ENCODE measurements at places on chromosomes 3 and 15. TPM values are rescaled to one million over a fixed set of nuclear protein-coding genes. Genes with fewer than 3 reads are reported as not detected.

- DNase-seq = no peak
Measured at GRCh38 chr3:177904621-177905020, 631.6 kb upstream of the KCNMB2 start.

DNA sequence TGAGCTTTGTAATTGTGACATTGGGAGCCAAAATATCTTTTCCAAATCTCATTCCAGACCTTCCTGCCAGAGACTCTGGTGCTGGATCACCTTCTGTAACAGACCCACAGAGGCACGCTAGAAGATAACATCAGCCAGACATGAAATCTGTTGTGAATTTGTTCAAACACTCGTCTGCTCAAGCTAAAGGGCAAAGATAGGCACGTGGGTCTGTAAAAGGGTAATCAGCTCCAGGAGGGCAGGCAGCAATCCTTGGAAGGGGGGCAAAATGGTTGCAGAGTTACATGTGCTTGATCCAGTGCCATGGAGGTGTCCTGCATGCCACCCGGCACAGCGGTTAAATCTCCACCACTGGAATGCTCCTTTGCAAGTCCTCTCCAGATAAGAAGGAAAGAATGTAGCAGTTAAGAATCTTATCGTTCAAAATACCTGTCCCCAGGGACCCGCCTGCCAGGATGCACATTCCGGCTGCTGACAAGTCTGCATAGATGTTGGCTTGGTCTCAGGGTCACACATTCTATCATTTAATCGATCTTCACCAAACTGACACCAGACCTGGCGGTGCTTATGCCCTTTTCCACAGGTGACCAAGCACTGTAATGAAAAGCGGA lies 74.8 kb downstream of the ADAMTS9 start:
- DNase-seq = no peak

DNA sequence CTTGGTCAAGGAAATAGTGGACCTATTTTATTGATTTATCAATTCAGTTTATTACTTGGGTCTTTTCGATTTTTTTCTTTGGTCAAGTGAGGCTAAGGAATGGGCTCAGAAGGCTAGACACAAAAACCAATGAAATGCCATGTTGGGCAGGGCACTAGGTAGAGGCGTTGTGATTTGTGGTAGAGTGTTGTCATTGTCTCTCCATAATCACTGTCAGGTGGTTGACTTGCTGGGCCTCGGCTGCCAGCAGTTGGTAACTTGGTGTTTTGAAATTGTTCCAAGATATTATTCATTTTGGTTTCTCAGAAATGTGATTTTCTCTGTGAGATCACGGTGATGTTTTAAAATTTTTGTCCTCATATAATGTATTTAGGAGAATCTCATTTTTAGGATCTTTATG lies 173.6 kb downstream of the KLHL25 start:
- DNase-seq = no peak

DNA sequence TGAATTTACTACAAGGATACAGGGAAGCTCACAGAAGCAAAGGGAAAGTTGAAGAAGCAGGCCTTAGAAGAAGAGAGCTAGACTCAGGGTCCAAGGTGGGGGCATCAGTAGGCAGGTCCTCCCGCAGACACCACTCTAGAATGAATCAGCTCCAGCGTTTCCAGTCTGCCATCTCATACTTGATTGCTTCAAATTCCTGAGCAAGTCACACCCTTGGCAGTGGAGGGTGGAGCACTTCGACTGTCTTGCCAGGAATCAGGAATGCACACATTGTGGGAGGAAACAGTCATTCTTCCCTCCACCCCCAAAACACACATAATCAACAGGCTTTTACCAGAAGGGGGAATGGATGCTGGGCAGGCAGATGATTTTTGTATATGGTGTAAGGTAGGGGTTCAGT lies 78.5 kb downstream of the CHCHD6 start:
- DNase-seq = no peak

DNA sequence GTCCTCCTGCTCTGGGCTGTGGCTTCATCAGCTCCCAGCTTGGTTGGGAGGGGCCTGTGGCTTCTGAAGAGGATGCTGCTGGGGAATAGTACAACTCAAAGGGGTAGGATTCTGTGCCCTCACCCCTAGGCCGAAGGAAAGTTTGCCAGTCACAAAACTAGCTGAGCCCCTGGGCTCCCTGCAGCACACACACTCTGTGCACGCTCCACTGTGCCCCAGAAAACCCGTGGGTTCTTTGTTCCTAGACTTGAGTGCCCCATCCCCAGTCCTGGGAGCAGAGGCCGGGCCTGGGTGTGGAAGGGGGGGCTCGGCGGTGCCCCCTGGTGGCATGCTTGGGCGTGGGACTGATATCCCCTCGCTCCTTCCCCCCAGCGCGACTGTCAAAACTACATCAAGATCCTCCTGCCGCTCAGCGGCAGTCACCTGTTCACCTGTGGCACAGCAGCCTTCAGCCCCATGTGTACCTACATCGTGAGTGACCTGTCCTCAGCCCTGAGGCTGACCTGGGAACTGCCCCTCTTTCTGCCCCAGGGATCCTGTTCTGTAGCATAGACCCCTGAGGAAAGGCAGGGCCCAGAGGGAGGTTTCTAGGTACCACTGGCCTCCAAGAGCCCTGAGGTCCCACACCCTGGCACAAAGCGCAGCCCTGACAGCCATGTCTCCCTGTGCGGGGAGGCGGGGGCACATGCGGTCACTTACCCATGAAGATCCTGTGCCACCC lies 14.2 kb downstream of the CIB1 start:
- DNase-seq = peak; percentile 55

DNA sequence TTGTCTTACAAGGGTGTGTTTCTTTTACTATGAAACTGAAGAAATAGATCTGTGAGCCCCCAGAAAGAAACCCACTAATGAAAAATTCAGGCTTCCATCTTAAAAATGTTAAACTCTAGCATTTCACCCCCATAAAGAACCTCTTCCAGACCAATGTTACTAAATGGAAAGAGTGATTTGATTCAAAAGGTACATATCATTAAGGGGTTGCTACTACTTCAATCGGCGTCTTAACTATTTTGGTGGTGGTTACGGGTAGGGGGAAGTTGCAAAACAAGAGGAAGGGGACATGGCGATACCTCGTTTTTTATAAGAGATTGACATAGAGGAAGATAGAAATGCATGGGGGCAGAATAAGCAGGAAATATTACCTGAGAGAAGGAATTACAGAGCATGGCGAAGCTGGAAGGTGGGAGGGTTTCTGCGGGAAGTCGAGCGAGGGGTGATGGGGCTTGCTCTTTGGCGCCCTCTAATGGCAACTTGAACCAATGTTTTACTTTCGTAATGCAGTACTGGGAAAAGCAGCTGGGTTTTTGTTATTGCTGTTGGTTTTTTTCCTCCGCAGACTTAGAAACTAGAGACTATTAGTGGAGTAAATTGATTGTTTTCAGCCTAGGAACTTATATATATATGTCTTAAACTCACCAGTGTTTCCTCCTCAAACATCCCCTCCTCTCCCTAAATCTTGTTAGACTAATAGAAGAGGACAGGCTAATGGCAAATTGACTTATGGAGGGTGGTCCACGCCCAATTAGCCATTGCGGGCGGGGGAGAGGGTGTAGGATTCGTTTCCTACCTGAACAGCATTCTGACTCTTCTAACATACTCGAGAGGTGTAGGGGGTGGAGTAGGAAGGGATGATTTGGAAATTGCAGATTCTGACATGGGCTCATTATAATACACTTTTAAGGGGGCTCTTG lies 11.3 kb upstream of the SOX2 start:
- peak; percentile 62 for DNase-seq

DNA sequence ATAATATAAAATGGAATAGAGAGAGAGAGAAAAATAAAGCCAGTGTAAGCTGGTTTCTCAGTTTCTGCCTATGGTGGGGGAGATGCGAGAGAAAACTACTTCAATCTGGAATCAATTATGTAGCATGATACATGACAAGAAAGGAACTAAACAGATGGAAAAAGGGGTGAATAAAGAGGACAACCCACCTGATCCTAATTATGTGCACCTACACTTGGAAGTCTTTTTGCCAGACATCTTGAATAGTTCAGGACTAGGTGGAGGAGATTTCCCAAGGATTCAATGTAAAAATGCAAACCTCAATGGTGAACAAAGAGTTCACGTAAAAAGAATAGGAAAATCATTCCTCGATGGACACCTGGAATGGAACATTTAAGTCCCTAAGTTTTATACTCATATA lies 524.4 kb upstream of the RGMA start:
- DNase-seq = no peak

DNA sequence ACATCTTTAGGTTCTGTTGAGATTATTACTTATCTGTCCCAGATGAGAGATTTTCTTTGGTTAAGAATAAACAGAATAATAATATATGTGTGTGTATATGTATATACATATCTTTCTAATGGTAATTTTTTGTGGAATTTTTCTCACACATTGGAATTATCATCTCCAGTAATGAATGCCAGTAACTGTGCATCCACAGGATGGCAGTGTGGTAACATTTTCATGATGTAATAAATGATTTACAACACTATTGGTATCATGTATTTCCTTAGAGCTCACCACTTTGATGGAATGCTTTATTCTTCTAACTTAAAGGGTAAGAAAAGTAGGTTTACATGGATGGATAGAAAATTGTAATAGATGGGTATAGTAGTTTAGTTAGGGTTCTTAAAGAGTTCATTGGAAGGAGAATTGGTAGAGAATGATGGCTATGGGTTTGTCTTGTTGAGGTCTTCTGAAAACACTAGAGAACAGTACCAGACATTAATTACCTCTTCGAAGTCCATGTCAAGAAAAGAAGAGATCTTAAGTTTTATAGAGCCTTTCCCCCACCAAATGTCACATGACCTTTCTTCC lies 78.1 kb downstream of the STT3B start:
- peak; percentile 31 for DNase-seq

GRCh38 chr3:168648321-168648720 lies 552.6 kb upstream of the GOLIM4 start:
- no peak for DNase-seq

DNA sequence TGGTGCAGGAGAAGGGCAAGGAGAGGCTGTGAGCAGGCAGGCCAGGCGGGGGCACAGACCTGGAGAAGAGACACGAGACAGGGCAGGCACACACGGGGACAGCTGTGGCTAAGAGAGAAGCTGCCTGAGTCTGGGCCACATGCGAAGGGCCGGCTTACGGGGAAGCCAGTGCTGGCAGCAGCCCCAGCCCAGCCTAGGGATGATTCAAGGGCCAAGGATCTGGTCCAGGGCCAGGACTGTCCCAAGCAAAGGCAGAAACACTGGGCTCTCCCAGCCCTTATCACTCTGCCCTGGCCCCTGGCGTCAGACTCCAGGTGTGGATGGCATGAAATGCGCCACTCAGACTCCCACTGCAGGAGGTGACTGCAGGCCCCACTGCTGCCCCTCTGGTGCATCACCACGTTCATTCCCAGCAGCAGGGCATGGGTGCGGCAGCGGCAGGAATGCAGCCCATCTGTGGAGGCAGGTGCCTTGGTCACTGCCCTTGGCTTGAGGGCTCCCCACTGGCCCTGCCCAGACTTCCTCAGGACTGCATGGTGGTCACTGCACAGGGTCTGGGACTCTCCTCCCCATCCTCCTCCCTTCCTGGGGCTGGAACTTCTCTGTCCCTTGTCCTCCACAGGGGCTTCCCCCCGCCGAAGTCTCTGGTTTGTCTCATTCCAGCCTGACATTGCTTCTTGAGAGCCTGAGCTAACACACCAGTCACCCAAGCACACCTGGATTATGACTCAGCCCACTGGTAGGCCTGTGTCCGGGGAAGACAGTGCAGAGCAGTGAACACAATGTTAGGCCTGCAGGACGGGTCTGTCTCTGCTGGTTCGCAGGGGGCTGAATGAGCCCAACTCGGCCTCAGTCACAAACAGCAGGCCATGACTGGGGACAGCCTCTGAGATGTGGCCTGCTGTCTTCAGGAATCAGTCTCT lies 69.3 kb downstream of the TBC1D2B start:
- DNase-seq = no peak

GRCh38 chr3:38545550-38545949 lies 49.4 kb downstream of the EXOG start:
- DNase-seq = no peak

- DNase-seq = no peak
Measured at GRCh38 chr3:183541235-183541655, 14.3 kb downstream of the KLHL6 start.

DNA sequence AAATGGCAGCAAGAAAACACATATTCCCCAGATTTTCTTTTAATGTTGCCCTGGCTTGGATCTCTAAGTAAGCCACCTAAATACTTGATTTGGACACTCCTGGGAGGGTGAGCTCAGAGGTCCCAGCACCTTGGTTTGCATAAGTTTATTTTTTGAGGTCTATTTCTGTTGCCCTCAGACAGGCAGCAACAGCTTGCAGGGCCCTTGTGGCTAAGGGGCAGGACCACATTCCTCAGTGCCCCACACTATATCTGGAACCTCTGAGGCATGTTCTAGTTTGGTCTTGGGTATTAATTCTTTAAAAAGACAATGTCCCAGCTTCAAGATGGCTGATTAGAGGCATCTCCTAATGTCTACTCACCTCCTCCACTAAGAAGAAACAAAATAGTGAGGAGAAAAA lies 57.5 kb downstream of the IGSF11 start:
- DNase-seq = no peak

DNA sequence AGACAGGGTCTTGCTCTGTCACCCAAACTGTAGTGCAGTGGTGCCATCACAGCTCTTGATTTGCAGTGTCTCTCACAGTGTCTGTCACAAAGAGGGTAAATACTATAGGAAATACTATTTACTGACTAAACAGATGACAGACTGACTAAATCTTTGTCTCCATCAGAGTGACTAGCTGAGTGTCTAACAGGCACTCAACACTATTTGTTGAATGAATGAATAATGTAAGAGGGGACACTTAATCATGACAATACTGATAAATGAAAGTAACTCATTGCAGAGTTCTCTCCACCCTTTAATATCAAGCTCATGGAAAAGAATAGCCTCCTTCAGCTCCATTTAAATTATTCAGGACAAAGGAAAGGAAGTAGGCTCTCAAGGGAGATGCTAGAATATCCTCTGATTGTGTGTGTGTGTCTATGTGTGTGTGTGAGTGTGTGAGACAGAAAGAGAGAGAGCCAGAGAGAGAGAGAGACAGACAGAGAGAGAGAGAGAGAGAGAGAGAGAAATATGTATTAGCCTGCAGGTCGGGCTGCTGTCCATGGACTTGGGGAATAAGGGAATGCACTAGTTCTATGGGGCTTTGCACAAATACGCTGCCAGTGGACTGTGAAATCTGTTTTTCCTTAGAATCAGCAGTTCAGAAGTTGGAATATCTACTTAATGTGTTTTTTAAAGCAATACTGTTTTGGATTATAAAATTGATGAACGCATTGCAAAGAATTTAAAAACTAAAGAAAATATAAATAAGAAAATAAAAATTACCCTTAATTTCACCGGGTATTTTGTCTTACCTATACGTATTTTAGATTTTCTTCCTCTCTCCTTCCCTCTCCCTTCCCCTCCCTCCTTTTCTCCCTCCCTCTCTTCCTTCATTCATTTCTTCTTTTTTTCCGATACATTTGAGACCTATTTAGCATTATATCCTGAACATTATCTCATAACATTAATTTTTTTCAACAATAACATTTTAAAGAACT lies 132.9 kb upstream of the LRIG1 start:
- DNase-seq = no peak

HIGD2B gene
- 0.27 TPM for total RNA-seq
